ENCODE measurements at places on chromosomes 1 and 21.

GRCh38 chr1:214581785-214582184, 21.2 kb upstream of the CENPF start:
- DNase-seq = no peak

DNA sequence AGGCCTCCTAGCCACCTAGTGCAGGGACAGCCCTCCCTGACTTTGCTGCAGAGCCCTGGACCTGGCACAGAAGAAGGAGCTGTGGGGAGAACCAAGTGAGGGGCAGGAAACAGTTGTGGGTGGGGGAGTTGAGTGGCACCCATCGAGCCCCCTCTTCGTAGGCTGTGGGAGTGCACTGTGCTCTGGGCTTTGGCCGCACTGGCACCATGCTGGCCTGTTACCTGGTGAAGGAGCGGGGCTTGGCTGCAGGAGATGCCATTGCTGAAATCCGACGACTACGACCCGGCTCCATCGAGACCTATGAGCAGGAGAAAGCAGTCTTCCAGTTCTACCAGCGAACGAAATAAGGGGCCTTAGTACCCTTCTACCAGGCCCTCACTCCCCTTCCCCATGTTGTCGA, 1.2 kb downstream of the DUSP23 start:
- no peak for DNase-seq

DNA sequence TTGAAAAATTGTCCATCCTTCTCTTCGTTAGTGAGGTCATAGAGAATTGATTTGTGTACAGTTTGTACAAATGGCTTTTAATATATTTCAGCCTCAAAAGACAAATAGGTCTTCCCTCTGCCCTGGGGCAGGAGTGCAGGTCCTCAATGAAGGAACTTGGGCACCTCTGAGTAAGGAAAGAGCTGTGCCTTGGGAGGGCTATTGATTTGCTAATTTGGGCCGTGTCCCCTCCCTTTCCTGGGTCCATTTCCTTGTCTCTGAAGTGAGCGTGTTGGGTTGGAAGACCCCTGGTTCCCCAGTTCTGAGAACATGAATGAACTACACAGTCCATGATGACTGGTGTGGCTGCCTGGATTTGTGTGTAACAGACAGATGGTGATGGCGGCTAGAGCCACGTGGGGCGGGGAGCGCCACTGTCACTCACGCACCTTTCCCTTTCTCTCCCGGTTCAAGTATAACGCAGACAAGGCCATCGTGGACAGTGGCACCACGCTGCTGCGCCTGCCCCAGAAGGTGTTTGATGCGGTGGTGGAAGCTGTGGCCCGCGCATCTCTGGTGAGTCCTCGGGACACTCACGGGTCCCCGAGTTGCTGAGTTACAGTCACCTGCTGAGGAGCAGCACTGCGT, 71.0 kb upstream of the FAM3B start:
- no peak for DNase-seq

- DNase-seq = no peak
These were observed 95.2 kb downstream of the NTPCR start for GRCh38 chr1:233045588-233045987.

DNA sequence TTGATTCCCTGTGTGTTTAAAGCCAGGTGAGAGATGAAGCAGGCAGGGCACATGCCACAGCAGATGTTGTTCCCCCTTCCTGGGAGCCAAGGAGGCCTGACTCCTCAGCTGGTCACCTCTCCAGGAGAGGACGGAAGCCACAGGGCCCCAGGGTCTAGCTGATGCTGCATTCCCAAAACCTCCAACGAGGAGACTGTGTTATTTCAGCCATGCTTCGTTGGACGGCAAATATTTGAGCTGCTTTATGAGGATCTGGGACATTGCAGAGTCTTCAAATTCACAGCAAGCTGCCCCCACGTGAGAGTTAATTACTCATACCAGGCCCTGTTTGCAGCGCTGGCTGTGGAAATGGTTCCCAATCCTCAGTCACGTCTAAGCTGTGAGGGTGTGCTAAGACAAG, 85.3 kb downstream of the CDC7 start:
- DNase-seq = no peak

GRCh38 chr1:55483523-55483922, 268.4 kb upstream of the USP24 start:
- no peak for DNase-seq

GRCh38 chr1:241816008-241816407, 32.0 kb upstream of the EXO1 start:
- no peak for DNase-seq

DNA sequence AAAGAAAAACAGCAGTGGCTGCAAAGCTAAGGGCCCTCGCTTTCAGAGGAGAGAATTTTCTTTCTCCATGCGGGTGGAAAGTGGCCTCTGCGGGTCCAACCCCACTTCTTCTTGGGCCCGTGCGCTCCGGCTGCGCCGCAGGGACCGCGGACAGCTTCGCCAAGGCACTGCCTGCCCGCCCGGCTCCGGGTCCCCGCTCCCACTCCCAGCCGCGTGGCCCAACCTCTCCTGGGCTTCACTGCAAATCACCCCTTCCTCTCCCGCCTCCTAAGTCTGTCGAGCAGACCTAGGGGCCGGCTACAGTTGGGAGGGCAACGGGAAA, 1.0 kb upstream of the RUNX3 start:
- DNase-seq = no peak

- no peak for DNase-seq
These were observed 92.5 kb upstream of the KCNE2 start for GRCh38 chr21:34271189-34271851.

GRCh38 chr1:25694167-25695007, 77.8 kb downstream of the MAN1C1 start:
- DNase-seq = no peak

GRCh38 chr1:20717452-20718342, at the start of gene KIF17:
KIF17 (minus strand) TSS chr1:20718007; CDS start chr1:20717706, 301 bp downstream.
- peak; percentile 34 for DNase-seq

DNA sequence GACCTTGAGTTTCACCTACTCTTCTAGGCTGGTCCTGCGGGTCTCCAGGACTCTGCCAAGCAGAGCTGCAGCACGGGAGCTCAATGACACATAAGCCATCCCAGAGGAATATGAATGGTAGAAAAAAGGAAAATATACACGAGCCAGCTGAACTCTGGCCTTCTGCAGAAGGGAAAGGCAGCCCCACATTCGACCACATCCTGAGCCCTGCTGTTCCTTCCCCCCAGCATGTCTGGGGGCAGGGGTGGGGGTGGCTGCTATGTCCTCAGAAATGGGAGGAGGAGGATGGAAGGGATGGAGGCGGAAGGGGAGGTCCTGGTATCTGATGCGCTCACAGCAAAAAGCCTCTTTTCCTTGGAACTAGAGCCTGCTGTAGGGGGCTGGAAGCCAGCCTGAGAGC, 12.1 kb upstream of the KDF1 start:
- DNase-seq = no peak

- DNase-seq = no peak
These were observed 658.5 kb upstream of the ADGRL2 start for GRCh38 chr1:81142099-81142826.

GRCh38 chr1:153260585-153261280, 1.2 kb downstream of the LORICRIN start:
- DNase-seq = no peak

DNA sequence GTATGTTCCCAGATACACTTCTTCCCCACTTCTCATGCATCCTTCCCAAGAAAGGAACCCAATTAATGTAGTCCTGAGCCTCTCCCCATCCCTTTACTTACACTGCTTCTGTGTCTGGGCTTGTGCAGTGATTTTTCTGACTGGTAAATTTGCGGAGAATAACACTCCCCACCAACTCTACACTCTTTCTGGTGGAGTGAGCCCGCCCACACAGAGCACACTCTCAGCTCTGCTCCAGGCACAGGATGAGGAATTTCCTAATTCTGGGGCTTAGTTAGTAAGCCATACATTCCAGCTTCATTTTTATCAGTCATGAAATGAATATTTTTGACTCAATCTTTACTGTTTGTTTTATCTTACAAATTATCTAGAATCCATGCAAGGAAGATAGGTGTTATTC, 38.6 kb downstream of the FMO4 start:
- no peak for DNase-seq

- DNase-seq = no peak
These were observed 134.5 kb downstream of the HHIPL2 start for GRCh38 chr1:222413436-222413835.

DNA sequence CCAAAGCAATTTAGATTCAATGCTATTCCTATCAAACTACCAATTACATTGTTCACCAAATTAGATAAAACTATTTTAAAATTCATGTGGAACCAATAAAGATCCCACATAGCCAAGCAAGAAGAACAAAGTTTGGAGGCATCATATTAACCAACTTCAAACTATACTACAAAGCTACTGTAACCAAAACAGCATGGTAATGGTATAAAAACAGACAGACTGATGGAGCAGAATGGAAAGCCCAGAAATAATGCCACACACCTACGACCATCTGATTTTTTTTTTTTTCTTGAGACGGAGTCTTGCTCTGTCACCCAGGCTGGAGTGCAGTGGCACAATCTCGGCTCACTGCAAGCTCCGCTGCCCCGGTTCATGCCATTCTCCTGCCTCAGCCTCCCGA, 7.1 kb downstream of the ZNF124 start:
- no peak for DNase-seq

GRCh38 chr1:182965096-182965495, 12.1 kb upstream of the SHCBP1L start:
- DNase-seq = no peak

DNA sequence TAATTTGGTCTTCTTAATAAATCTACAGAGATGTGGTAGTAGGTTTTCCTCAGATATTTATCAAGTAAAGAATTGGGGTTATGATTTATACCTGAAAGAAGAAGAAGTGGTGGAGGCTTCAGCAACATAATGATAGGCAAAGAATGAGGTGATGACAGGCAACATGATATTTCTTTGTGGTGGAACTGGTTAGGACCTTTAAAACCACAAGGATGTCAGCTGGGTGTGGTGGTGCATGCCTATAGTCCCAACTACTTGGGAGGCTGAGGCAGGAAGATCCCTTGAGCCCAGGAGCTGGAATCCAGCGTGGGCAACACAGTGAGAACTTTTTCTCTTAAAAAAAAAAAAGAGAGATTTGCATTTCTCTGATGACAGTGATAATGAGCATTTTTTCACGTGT, 34.1 kb upstream of the COL11A1 start:
- no peak for DNase-seq

DNA sequence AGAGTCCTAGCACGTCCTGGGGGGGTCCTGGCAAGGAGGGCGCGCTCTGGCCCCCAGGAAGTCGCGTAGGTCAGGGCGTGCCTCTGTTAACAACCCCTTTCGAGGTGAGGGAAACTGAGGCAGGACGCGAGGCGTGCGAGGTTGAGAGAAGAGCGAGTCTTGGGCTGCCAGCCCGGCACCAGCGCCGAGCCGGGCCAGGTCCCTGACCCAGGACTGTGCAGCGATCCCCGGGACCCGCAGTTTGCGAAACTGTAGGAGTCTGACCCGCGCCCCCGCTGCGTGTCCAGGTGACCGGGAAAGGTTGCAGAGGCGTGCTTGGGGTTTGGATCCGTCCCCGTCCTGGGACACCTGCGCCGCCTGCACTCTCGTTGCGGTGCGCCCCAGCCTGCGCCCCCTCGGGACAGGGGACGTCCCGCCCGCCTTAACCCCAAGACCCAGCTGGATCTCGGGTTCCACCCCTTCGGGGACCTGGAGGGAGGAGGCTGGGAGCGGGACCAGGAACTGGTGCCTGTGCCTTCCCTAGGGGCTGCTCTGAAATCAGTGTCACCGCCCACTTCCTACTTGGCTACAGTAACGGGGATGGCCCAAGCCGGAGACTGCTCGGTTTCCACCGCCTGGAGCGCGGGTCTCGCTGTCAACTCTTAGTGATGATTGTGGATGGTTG, 493 bp downstream of the DISC1 start:
- no peak for DNase-seq

GRCh38 chr21:38299671-38300070, 42.9 kb downstream of the KCNJ15 start:
- DNase-seq = no peak

- no peak for DNase-seq
These were observed 9.5 kb upstream of the TMEM39B start for GRCh38 chr1:32063261-32063681.

DNA sequence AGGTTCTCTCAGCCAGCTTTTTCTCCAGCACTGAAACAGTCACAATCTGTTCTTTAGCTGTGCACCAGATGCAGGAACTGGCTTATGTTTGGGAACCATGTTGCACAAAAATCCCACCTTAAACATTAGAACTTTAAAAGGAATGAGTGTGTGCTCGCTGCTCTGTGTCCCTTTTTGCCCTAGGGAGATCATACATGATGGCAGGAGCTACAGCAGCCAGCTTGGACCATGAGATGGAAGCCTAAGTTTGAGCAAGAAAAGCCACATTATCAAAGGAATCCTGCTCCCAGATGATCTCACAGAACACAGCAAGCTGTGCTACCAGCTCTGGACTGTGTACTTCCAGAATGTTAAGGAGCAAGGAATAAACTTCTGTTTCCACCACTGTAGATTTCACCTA, 3.5 kb downstream of the ZBTB17 start:
- no peak for DNase-seq

DNA sequence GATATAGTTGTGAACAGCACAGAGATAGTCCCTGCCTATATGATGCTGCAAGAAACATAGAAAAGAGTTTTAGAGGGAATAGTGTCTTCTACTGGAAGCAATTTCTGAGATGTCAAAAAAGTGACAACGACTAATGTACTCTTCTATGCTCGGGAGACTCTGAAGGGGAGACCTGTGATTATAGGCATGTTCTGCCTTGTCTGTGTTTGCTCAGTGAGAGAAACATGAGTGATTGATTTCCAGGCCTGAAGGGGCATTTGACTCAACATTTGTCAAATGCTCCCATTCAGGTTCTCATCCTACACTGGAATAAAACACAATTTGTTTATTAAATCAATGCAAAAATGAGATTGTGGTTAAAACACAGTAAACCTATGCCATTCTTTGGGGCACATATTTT, 131.8 kb downstream of the CTH start:
- no peak for DNase-seq

DNA sequence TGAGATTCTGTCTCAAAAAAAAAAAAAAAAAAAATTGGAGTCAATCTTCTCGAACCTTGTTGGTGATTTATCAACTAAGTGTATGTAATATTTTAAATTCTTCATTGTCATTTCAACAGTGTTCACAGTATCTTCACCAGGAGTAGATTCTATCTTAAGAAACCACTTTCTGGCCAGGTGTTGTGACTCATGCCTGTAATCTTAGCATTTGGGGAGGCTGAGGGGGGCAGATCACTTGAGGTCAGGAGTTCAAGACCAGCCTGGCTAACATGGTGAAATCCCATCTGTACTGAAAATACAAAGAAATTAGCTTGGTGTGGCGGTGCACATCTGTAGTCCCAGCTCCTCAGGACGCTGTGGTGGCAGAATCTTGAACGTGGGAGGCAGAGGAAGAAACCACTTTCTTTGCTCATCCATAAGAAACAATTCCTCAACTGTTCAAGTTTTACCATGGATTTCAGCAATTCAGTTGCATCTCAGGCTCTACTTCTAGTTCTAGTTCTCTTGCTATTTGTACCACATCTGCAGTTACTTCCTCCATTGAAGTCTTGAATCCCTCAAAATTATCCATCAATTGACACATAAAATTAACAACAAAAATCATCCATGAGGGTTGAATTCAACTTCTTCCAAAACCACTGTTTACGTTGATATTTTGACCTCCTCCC, 30.4 kb upstream of the EYA3 start:
- DNase-seq = no peak
